ENCODE measurements at places on chromosomes 3 and 15.

DNA sequence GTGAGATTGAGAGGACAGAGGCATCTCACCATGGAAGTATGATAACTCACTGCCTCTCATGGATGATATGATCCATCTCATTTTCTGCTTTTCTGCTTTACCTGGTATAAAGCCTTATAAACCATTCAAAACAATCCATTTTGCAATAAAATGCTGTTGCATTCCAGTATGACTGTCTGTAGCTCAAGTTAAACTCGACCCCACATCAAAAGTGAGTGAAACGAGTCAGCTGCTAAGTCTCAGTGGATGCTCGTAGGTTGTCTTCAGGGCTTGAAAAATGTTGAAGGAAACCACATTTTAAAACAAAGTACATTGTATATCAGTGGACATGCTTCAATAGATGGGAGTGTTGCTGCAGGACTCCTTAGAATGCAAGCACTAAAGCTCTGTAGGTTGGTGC, 839.0 kb downstream of the TUSC7 start:
- DNase-seq = no peak

DNA sequence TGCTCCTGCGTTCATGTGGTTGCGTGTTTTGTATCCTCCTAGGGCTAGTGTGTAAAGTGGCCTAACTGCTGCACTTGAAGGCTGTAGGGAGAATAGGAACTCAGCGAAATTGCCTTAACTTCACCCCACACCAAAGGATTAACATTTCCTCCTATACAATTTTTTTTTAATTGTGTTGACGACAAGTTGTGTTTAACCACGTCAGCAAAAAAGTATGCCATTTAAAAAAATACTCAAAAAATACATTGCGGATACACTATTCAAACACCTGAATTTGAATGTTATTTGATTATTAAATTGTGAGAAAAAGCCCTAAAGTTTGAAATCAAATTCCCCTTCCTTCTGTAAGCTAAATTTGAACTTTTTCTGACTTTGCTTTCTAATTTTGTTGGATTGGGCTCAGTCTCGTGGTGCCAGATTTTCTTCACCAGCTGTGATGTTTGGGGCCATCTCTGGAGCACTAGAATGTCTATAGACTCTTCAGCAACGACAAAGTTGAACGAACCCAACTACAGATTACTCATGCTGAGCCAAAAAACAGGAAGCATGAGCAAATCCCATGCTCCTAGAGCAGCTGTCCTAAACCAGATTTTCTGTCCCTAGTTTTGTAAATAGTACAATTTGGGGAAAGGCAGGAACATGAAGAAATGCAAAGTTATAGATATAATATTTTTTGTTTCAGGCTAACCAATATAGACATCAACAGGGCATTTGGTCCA, 8.1 kb upstream of the SLC9A9 start:
- no peak for DNase-seq

DNA sequence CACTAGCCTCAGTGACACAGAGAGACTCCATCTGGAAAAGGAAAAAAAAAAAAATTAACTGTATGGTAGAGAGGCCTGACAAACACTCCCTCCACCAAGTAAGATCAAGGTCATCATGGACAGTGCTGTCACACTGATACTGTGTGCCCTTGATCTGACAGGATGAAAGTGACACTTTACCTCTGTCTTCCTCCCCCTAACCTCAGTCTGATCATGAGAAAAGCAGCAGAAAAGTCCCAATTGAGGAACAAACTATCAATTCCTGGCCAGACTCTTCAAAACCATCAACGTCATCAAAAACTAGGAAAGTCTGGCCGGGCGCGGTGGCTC, 26.7 kb downstream of the PGPEP1L start:
- no peak for DNase-seq

- no peak for DNase-seq
These were observed 130.8 kb downstream of the MINAR1 start for GRCh38 chr15:79562899-79563298.

DNA sequence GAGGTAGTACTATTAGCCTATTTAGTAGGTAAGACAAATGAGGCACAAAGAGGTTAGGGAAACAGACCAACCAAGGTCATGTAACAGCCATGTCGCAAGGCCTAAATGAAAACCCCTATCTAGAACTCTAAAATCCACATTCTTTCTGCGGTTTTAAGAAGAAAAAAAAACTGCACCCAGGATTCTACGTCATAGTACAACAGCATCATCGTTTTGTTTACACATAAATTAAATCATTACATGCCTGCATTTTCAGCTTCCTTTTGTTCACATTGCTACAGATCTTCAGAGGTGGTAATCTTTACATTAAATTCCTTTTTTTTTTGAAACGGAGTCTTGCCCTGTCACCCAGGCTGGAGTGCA, 548 bp upstream of the PSMD6 start:
- DNase-seq = no peak

GRCh38 chr3:129006864-129007263, 5.8 kb downstream of the EFCC1 start:
- DNase-seq = no peak

GRCh38 chr3:177367788-177368187, 170.5 kb upstream of the TBL1XR1 start:
- DNase-seq = no peak

- DNase-seq = no peak
These were observed 87.0 kb upstream of the PPP2R3A start for GRCh38 chr3:135878501-135878900.

DNA sequence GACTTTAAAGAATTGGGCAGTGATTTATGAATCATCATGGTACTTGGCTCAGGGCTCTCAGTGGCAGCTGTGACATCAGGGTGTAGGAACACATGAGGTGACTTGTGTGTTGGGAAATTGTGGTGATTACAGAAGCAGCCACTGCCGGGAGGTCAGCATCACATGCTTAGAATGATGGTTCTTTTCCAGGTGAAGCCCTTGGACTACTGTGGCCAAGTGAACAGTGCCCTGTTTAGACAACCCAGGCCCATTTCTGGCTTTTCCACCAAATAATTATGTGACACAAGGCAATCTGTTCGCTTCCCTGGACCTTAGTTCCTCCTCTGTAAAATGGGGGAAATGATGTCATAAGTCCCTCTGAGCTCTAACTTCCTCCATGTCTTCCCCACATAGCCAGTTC, 139.7 kb upstream of the ROPN1 start:
- DNase-seq = no peak

- peak; percentile 41 for DNase-seq
These were observed 26.9 kb upstream of the THRB start for GRCh38 chr3:24521420-24522145.

- no peak for DNase-seq
These were observed 7.1 kb downstream of the EIF4E3 start for GRCh38 chr3:71718072-71718471.

GRCh38 chr15:25171856-25172687, 217.3 kb downstream of the SNRPN start:
- DNase-seq = no peak

DNA sequence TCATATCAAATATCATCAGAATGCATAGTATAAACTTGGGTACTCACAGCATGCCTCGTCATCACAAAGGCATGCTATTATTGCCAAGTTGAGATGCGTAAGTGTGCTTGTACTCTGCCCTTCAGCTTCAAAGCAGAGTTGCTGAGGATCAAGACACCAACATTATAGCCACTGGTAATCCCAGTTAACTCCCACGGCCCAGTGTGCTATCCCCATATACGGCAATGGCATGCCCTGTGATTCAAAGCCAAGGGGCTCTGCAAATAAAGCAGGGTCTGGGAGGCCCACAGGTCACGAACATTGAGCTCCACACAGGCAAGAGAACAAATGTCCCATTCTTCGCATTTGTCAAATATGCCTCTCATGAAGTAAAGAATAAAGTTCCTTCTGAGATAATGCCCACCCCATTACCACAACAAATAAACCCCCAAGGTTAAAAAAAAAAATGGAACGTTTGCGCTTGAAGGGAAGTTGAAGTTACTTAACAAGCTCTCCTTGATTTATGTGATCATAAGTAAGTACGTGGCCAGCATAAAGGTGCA, 298.1 kb upstream of the NECTIN3 start:
- DNase-seq = peak; percentile 34

DNA sequence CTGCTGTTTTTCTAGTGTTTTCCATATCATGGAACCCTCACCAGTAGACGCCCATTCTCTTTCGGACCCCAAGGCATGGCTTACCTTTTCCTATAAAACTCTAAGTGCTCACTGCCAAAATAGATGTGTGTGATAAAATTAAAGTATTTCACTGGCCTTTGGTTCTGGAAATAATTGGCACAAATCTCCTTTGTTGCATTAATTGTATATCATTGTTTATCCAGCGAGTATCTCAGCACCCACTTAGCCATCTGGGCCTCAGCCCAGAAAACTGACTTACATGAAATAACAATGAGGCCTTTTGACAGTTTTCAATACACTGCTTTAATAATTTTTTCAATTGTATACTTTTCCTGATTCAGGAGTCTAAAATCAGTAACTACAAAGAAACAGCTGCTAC, 105.1 kb downstream of the MECOM start:
- DNase-seq = no peak

DNA sequence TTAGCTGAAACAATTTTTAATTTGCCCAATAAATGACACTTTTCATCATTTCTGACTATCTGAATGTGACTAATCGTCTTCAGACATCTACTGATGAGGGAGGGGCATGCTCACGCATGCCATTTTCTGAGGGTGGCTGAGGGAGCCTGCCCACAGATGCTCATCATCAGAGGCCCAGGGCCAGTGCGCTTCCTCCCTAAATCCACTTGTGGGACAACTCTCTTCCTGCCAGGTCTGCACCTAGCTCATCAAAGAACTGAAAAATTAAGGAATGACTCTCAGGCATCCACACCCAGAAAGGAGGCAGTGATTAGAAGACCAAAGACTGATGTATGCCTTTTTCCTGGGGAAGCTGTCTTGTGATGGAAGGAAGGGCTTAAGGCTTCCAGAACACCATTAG, 22.8 kb downstream of the RTP3 start:
- no peak for DNase-seq

GRCh38 chr3:51391566-51392354, 675 bp downstream of the RBM15B start:
- DNase-seq = peak; percentile 54

DNA sequence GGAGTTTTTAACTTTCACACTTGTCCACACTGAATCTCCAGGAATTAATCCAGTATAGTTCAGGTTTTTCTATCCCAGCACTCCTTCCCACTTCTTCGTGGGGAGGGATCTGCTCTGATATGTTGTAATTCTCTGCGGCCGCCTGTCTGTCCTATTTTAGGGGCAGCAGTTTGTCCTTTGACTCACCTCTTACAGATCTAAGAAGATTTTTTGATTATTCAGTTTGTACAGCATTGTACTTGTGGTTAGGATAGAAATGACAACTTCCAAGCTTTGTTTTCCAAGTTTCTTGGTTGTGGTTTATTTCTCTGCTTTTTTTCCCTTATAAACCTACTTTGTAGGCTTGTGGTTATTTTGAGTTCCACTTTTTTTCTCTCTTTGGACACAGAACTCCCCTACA, 601.7 kb downstream of the SI start:
- no peak for DNase-seq

DNA sequence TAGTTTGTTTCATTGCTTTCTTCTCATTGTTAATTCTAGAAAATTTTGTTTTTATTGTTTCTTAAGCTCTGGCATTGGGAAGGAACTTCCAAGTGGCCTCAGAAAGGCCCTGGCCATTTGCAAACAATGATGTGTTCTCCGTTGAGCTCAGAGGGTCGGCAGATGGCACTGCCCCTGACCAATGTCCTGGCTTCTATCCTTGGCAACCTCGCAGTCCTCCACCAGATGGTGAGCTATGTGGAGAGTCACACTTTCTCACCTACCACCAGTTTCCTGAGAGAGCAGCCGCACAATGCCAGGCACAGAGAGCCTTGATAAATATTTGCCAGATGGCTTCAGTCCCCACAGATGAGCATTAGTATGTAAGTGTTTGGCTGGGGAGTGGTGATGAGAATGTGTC, 343.7 kb downstream of the EPHB1 start:
- DNase-seq = no peak

- no peak for DNase-seq
These were observed 423.0 kb upstream of the TGFBR2 start for GRCh38 chr3:30183421-30183820.

DNA sequence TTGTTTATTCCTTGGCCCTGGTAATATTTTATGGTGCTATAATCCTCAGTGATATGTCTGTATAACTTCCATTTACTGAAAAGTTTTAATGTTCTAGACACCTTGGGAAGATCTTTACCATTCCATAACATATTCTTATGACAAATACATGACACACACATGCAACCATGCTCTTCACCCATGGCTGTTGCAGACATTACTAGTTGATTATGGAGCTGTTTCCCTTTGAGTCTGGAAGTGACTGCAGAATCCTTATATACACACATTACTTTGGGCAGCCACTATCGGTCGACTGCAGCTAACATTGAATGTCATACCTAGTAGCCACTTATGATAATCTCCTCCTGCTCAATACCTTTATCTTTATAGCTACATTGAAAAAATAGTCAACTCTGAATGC, 243.1 kb upstream of the ADAMTS9 start:
- no peak for DNase-seq

GRCh38 chr15:36265422-36265821, 314.0 kb upstream of the CDIN1 start:
- DNase-seq = no peak

DNA sequence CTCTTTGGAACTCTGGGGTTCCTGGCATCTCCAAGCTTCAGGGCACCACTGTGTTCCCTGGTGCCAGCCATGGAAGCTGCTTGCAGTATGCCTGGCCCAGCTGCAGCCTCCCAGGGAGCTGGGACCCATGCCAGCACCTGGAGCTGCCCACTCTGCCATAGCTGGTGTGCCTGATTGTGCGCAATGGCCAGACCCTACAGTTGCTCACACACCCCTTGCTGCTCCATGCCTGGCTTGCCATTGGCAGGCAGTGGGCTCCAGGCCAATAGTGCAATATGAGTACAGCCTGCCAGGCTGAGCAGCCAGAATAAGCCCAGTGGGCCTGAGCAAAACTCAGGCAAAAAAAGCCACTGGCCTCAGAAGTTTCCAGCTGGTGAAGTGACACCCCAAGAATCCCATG, 43.8 kb upstream of the LRRFIP2 start:
- DNase-seq = no peak

All from AG08396 (cell line).